ENCODE measurements at places on chromosomes 5 and 9.
A peak's percentile ranks its signal among the peaks of the same experiment; 100 is the strongest.

GRCh38 chr5:163613150-163613442 is 107.7 kb downstream of the MAT2B start:
- no peak for DNase-seq

DNA sequence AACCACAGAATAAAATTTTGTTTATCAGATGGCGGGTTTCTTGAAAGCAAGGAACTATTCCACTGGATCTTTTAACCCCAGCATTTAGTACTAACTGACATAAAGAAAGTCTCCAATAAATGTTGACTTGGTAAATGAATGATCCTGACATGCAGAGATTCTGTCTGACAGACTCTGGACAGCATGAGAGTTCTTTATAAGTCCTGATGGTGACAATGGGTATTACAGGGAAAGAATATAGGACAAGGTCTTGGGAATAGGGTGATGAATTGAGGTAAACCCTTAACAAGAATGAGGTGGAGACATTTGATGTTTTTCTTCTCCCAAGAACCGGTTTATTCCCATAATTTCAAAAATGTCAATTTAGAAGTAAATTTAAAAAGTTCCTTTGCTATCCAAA is 453.9 kb downstream of the TUSC1 start:
- DNase-seq, result no peak

- DNase-seq, result no peak
Measured at GRCh38 chr5:137367951-137368350, 131.2 kb downstream of the SPOCK1 start.

GRCh38 chr5:90399251-90399650 is 10.3 kb downstream of the CETN3 start:
- no peak for DNase-seq

GRCh38 chr5:150647275-150648251 is 7.1 kb downstream of the SYNPO start:
- peak; percentile 85 for DNase-seq

- no peak for DNase-seq
Measured at GRCh38 chr5:142842994-142843905, 73.1 kb downstream of the ARHGAP26 start.
